ENCODE measurements at places on chromosomes 5 and 9.

GRCh38 chr5:43702815-43703214 is 99.8 kb downstream of the NNT start:
- no peak for DNase-seq

DNA sequence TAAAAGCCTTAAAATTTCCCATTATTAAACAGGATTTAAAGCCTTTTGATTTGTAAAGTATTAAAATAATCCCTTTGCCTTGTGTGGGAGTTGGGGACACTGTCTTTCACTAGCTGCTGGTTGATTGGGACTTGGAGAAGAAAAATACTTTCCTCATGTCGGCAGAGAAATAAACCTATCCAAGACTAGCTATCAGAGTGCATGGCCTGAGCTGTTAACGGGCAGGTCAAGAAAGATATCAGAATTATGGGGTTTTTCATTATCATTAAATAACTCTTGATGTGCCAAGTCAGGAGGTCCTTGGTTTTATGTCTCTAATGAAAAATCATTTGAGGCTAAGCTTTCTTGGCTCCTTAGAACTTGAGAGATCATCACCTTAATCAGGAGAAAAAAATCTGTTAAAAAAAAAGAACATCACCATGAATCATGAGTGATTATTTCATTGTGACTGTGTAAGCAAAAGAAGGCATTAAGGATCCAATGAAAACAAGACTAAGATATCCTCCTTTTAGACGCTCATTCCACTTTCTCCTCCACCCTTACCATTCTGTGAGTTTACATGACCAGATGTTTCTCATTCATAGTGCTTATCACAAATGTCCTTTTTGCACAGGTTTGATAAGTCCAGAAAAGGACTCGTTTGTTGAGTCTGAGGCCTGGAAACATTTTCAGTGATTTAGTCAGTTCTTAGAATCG is 140.4 kb upstream of the EGFLAM start:
- no peak for DNase-seq

DNA sequence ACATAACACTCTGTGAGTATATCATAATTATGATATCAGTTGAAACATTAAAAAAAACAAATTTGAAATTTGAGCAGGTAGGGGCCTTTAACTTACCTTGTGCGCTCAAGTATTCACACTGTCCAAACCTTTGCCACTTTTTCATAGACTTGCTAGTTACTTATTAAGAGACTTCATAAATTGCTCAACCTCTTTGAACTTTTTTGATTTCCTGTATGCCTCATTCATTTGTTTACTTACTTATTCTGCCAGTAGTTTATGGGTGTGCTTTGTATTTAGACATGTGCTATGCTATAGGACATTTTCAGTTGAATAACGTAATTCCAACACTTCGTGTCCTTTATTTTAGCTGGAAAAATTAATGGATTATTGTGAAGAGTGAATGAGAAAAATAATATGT is 204.8 kb downstream of the HCN1 start:
- DNase-seq, result no peak

GRCh38 chr9:10876333-10876732 is 263.5 kb upstream of the PTPRD start:
- DNase-seq, result no peak

DNA sequence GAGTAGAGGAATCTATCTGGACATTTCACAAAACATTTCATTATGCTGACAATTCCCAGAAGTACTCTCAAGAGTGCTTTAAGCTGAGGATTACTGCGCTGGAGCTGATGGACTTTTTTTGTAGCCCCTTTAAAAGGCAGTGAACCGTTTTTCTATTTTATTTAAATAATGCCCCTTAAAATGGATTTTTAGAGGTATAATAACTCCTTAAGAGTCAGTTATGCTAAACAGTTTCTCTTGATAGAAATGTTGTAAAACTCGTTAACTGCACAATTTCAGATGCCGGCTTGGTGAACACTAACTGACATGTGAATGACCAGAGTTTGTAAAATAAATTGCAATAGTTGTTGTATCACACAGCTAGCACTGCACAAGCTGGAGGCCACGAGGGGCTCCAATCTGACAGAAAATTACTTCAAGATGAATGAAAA is 174.0 kb downstream of the NR2F1-AS1 start:
- no peak for DNase-seq

DNA sequence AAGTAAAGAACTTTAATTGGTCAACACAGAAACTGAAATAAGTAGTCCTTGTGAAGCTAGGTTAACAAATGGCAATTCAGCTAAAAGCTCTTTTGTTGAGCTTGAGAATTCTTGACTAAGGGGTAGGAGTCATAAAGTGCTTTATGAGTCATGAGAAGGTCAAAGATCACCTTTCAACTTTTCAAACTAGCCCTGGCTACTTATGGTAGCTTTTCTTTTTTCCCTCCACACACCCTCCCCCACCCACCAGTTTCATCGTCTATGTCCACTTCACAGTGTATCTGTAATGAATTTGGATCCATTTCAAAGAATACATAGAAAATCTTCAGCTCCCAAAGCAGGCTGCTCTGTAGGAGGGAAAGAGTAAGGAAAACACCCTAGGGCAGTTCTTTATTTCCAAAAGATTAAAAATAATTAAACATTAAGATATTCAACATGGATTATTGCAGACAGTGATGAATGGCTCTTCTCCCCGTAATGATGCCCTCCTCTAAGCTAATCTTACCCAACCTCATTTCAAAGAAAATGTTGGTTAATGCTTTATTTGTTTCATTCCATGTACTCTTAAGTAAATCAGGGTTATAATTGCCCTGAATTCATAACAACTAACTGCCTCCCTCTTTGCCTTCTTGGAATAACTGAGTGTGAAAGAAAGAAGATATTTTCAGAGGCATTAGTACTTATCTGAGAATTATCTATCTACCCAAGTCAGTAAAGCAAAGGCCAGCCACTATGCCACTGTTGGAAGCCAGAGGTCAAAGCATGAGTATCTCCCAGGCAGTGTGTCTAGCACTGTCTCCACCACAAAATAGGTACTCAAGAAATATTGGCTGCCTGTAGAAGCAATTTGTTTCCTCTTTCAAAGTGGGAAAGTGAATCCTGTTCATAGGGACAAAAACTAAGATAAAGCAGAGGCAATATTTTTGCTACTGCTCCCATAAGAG is 290.6 kb downstream of the PIK3R1 start:
- no peak for DNase-seq

DNA sequence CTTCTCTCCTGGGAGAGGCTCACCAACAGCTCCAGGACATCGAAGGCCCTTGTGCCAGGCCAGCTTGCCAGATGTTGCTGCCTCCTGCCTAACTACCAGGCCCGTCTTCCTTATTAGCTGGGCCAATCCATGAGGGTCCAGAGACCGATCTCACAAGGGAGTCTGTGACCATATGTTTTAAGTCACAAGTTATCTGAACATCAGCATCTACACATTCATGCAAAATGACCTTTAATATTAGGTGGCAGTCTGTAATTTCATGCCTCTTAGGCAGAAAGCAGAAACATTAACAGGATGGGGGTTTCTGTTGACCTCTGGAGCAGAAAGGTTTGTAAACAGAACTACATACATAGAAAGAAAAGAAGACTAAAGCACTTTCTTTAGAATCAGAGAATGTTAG is 75.1 kb upstream of the SLC25A51 start:
- DNase-seq, result no peak

DNA sequence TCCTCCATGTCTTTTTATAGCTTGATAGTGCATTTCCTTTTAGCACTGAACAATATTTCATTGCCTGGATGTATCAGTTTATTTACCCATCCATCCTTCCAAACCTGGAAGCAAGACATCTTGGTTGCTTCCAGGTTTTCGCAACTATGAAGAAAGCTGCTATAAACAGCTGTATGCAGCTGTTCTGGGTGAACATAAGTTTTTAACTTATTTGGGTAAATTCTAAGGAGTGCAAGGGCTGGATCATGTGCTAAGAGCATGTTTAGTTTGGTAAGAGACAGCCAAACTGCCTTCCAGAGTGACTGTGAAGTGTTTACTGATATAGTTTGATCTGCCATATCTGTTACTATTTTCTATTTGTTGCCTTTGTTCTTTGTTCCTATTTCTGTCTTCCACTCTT is 58.5 kb downstream of the CSF2 start:
- no peak for DNase-seq

DNA sequence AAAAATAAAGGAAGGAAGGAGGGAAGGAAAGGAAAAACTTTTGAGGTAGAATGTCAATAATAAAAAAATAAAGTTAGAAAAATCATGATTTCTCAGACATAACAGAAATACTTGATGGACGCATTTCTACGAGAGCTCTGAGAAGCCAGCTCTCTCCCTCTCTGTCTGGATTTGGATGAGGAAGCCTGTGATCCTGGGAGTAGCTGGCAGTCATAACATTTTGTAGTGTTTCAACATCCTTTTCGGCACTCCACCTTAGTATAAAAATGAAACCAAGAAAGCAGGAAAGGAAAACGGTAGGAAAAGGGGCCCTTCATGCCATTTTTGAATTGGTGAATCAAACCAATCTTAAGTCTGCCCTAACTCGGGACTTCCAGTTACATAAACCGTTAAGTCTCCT is 321.3 kb downstream of the EPB41L4A start:
- no peak for DNase-seq

DNA sequence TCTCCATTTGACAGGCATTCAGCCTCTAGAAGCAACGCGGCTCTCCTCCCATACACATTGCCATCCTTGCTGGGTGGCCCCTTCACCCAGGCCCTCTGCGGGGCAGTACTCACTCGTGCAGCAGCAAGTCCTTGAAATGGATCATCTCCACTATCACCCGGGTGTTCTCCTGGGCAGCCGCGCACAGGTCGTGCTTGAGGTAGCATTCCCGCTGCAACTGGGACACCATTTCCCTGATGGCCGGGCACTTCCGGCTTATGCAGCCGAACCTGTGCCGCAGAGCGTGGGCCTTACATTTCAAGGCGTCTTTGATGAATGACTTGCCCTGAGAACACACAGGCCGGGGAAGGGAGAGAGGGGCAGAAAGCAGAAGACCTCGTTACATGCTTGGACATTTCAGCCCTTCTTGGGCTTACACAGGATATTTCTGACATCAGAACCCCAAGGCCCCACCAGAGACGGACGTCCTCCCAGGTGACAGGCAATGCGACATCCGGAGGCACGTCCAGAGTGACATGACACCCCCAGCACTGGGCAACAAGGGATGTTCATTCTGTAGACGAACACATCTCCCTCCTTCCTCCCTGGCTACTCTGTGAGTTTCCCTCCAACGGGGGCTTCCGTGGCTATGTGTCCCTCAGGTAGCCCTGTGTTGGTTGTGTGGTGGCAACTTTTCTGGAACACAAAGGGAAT is 5.0 kb downstream of the STC2 start:
- DNase-seq, result no peak

DNA sequence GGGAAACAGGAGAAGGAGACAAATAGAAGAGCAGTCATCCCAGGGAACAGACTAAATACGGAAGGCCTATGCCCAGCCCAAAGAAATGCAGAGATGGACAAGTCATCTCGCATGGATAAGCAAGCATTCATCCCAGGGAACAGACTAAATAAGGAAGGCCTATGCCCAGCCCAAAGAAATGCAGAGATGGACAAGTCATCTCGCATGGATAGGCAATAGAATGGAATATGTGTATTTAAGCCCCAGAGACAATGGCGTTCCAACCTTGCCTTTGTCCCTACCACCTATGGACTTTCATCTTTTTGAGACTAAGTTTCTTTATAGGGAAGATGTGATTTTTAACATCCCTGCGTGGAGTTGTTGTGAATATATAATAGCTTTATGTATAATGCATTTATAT is 242.2 kb upstream of the TNC start:
- no peak for DNase-seq

- DNase-seq, result no peak
These were observed 567.9 kb downstream of the EBF1 start for GRCh38 chr5:158531860-158532259.

- DNase-seq, result no peak
These were observed 113.8 kb downstream of the MED27 start for GRCh38 chr9:131965841-131966240.
